ENCODE measurements at places on chromosomes 3 and 15.
A peak's percentile ranks its signal among the peaks of the same experiment; 100 is the strongest.

- DNase-seq, result peak; percentile 32
Observed at GRCh38 chr3:88440701-88441100, 290.9 kb downstream of the C3orf38 start.

GRCh38 chr3:58422756-58423325 is 10.8 kb downstream of the PDHB start:
- DNase-seq, result no peak

GRCh38 chr15:39785841-39786240 is 3.2 kb upstream of the FSIP1 start:
- no peak for DNase-seq

- peak; percentile 36 for DNase-seq
Observed at GRCh38 chr15:74857082-74857655, 14.2 kb upstream of the ULK3 start.

GRCh38 chr3:139111392-139112229 is 66.9 kb upstream of the PRR23C start:
- peak; percentile 47 for DNase-seq

GRCh38 chr3:156761713-156762451 is 64.3 kb upstream of the LEKR1 start:
- DNase-seq, result no peak

- no peak for DNase-seq
Observed at GRCh38 chr15:64193971-64194370, 31.1 kb upstream of the PPIB start.

DNA sequence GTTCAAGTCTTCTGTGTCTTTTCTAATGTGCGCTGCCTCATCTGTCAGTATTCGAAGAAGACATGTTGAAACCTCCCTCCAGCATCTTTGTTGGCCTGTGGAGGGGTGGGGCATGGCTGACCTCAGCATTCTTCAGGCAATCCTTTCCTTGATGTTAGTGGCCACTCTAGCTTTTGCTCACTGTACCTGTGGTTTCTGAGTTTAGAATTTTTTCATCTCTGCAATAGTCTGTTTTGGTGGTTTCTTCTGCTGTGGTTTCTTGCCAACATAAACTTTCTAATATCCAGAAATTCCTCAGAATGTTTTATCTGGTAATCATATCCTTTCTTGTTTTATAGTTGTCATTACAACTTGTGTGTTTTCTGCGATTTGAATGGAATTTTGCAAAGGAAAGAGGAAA is 251.3 kb upstream of the NR2E3 start:
- no peak for DNase-seq

DNA sequence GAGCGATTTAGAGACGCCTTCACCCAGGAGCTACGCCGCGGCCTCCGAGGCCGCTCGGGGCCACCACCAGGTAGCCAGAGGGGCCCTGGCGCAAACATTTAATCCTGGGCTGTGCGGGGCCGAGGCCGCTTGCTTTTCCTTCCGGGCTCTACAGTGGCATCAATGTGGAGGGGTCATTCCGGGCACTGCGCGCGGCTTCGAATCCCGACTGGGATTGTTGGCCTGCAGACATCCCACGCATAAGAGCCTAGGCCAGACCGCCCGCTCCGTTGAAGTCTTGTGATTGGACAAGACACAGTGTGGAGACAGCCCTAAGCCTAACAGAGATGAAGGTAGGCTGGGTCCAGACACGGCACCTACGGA is 568 bp upstream of the NCBP2 start:
- DNase-seq, result no peak

DNA sequence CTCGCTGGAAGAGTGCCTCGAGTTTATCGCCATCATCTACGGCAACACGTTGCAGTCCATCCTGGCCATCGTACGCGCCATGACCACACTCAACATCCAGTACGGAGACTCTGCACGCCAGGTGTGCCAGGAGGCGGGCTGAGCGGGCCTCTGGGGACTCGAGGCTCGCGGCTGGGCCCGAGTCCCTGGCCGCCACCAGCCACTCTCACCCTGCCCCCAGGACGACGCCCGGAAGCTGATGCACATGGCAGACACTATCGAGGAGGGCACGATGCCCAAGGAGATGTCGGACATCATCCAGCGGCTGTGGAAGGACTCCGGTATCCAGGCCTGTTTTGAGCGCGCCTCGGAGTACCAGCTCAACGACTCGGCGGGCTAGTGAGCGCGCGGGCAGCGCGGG is 1.9 kb downstream of the GNAT1 start:
- DNase-seq, result no peak

GRCh38 chr15:80800067-80800466 is 20.9 kb downstream of the CEMIP start:
- DNase-seq, result no peak

GRCh38 chr3:16266714-16267113 is 1.7 kb downstream of the OXNAD1 start:
- DNase-seq, result no peak

GRCh38 chr3:23740517-23740965 is 65.2 kb upstream of the UBE2E1 start:
- no peak for DNase-seq

DNA sequence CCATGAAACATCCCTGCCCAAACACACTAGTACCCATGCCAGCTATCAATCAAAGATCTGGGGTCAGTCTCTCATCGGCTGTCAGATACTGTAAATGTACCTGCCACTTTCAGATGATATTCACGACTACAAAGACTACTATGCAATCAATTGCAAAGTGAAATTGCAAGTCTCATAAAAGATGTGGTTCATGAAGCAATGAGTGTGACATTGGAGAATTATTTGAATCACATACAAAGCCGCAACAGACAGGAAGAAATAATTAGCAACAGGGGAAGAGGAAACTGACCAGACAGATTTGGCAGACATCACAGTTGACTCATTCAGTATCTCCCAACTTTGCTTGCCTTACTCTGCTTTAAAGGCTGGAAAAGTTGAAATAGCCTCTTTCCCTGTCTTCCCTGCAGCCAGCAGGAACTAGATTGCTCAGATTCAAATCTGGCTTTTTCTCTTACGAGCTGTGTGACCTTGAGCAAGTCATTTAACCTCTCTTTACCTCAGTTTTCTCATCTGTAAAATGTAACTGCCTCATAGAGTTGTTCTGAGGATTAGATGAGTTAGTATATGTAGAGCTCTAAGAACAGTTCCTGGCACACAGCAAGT is 95.7 kb upstream of the C3orf80 start:
- DNase-seq, result no peak

GRCh38 chr3:112557976-112558375 is 3.8 kb downstream of the ATG3 start:
- DNase-seq, result no peak

DNA sequence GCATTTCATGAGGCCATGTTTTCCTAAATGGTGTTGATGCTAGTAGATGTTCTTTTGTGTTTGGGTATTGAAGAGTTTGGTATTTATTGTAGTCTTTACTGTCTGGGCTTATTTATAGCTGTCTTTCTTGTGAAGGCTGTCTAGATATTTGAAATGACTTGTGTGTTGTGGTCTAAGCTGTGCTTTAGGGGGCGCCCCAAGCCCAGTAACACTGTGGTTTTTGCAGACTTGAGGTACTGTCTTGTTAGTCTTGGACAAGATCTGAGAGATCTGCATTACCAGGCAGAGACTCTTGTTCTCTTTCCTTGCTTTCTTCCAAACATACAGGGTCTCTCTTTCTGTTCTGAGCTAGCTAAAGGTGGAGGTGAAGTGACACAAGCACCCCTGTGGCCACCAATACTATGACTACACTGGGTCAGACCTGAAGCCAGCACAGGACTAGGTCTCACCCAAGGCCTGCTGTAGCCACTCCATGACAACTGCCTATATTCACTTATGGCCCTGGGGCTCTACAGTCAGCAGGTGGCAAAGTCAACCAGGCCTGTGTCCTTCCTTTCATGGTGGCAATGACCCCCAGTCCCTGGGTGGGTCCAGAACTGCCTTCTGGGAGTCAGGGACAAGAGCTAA is 152.1 kb upstream of the TBC1D5 start:
- no peak for DNase-seq

DNA sequence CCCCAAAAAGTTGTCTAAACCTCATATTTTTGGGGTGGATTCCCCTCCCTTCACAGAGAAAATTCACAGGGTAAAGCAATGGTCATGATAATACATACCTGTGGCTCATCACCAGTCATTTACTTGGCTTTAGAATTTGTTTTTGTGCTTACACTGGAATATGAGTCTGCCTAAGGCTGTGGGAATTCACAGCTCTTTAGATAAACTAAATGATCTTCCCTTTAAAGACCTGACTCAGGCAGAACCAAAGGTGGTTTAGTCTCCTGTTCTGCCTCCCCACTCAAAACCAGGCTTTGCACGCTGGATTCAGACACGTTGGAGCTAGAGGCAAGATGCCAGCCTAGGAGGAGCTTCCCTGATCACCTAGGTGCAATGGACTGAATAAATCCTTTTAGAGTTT is 40.3 kb upstream of the BNC1 start:
- no peak for DNase-seq

DNA sequence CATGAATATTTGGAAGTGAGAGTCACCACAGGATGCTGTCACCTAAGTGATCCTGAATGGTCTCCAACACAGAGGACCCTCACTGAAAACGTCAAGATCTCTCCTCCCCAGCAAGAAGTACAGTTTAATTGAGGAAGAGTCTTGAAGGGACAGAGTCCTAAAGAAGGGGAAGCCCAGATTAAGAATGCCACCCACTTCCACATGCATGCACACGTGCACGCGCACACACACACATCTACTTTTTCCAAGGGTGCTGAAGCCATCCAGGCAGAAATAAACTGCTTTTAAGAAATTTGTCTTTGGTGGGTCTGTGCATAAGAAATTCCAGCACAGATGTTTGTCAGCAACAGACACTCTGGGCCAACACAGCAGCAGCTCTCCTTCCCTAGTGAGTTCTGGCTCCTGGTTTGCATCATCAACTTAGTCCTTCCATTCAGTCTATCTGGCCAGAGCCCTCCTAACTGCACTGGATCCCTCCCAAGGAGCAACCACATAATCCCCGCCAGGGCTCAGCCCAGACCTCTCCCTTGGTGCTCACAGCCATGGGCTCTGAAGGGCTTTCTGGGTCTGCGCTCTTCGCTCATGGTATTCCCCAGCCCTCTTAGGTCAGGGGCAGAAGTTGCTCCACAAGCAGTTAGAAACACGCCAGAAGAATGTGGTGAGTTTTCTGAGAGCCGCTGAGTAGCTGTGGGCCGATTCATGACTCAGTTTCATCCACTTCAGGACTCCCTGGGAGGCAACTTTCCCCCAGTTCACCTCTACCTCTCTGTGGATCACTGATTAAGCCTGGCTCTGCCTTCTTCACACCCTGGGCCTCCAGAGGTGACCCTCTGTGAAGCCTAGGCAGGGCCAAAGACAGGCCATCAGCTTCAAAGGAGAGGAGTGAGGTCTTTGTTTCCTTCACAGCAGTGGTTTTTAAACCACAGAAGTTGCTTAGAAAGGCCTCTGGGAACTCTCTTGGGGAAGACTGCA is 132.6 kb upstream of the LIPC start:
- no peak for DNase-seq

DNA sequence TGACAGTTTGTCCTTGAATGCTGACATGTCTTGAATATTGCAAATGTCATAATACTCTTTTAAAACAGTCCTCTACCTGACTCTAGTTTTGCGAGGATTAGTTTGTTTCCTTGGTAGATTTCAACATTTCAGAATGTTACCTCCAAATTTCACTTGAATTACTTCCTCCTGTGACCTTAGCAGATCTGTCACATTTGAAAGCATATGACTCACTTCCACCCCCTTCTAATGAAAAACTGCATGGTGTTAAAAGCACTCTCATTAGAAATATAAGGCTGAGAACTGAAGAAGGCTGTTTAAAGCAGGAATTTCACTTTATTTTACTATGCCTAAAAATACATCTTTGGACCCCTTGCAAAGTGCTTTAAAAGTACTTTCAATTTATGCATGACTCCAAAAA is 598.7 kb upstream of the TGFBR2 start:
- no peak for DNase-seq

GRCh38 chr15:63712828-63713520 is 115.8 kb downstream of the FBXL22 start:
- DNase-seq, result peak; percentile 40

DNA sequence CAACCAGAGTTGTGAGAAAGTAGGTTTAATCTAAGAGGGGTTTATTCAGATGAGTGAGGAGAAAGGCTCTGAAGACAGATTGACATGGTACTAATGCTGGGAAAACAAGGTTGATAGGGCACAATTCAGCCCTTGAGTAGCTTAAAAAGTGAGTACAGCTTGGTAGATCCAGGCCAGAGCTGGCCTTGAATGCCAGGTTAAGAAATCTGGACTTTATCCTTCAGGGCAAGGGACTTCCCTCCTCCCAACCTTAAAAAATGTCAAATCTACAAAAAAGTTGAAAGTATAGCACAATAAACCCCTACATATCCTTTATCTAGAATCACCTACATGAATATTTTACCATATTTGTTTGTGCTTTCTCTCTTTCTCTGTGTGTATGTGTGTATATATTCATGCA is 7.9 kb downstream of the TM4SF18 start:
- no peak for DNase-seq

GRCh38 chr3:194640829-194641228 is 7.6 kb upstream of the TMEM44 start:
- no peak for DNase-seq

DNA sequence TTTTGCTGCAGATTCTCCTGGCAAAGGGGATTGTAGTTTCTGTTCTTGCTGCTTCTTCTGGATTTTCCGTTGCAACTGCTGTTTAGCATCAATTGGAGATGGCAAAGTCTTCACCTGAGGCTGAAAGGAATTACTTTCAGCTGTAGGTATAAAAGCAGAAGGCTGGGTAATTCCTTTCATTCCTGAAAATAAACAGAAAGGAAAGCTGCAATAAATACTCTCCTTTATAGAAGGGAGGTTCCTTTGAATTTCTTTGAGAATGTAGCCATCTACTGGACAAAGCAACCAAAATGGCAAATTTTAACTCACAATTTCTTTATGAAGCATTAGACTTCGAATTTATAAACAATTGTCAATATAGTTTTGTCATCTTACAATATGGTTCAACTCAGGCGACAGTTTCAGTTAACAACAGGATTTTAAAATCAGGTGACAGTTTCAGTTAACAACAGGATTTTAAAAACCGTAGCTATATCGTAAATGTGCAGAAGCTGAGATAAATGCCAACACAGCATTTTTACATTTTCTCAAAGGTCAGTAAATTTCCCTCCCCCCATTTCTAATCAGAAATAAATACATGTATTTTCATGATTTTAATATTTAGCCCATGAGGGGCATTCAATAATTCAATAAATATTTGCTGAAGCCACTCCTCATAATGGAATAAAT is 104.9 kb upstream of the NEDD4 start:
- no peak for DNase-seq

GRCh38 chr15:41554915-41555314 is 4.1 kb upstream of the TYRO3 start:
- DNase-seq, result no peak

DNA sequence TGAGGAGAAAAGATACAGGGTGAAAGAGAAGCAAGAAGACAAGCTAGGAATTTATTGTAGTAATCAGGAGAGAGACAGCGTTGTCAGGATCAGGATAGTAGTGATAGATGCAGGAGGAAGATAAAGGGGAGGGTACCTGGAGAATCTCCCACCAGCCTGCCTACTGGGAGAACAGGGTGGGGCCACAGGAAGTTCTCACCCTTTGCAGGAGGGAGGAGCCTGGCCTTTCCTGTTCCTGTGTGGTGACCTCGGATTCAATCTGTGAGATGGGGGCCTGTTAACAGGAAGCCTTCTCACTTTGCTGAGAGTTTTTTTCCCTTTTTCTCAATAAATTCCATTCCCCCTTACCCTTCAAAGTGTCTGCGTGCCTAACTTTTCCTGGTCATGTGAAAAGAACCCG is 37.6 kb downstream of the GMPS start:
- DNase-seq, result no peak

GRCh38 chr3:41507336-41508062 is 308.2 kb downstream of the CTNNB1 start:
- DNase-seq, result no peak

- DNase-seq, result no peak
Observed at GRCh38 chr3:41323467-41324155, 124.3 kb downstream of the CTNNB1 start.

All from germinal center (tissue), 1 donor.